ENCODE measurements at places on chromosomes 7 and 10.

- DNase-seq, result no peak
Measured at GRCh38 chr7:158760936-158761335, 56.3 kb upstream of the NCAPG2 start.

- DNase-seq, result no peak
Measured at GRCh38 chr7:38507384-38507783, 123.8 kb downstream of the AMPH start.

DNA sequence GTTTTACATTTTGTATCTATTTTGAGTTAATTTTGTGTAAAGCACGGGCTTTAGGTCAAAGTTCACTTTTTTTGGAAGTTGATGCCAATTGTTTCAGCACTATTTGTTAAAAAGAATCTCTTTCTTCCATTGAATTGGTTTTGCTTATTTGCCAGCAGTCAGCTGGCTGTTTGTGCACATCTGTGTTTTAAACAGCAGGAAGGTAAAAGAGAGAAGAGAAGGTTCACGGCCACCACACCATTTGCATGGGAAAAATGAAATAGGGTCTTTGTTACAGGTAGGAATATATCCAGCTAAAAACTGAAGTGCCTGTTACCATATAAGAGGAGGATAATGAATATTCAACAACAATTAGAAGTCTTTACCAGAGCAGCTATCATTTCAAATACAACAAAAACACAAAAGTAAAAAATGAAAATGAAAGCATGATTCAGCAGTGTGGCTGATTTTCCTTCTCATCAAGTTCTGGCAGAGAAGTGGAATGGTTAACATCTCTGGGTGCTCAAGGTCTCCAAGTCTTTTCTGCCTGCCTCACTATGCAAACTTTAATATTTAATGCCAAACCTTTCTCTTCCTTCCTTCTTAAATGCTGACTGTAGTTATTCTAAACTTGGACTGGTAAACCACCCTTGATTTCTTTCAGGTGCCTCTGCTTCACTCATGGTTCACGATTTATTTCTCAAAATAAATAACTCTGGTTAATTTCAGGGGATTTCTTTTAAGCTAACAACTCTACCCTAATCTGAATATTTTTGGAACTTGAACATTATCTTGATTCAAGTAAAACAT, 841.5 kb downstream of the GRM8 start:
- no peak for DNase-seq

DNA sequence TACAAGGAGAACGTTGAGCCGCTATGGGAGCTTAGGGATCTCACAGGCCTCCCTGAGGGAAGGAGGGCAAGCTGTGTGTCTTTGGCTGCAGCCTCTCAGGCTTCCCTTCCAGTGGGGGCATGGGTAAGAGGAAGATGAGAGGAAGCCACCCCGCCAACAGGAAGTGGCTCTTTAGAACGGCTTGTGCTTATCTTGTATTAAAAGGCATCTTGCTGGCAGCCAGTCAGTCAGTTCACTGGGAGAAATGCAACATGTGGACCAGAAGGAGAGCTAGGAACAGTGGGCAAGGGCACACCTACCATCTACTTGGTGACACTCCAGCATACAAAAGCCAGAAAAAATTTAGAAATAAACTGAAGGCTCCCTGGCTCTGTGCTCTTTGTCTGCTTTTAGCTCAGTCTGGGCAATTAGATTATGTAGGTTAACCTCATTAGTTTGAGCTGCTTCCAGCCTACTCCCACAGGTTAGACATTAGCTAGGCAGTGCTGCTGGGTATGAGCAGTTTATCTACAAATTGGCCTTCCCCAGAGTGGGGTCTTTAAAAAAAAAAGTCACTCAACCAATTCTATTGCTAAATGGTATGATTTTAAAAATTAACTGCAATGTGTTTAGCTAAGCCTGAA, 595.9 kb downstream of the KCNMA1 start:
- no peak for DNase-seq

GRCh38 chr7:28903730-28904577, 54.2 kb downstream of the TRIL start:
- no peak for DNase-seq

- no peak for DNase-seq
Measured at GRCh38 chr7:132784406-132784805, 208.1 kb upstream of the PLXNA4 start.

- no peak for DNase-seq
Measured at GRCh38 chr7:123802249-123802648, 42.7 kb upstream of the HYAL4 start.

GRCh38 chr7:22612776-22613175, 112.8 kb upstream of the STEAP1B start:
- DNase-seq, result no peak

DNA sequence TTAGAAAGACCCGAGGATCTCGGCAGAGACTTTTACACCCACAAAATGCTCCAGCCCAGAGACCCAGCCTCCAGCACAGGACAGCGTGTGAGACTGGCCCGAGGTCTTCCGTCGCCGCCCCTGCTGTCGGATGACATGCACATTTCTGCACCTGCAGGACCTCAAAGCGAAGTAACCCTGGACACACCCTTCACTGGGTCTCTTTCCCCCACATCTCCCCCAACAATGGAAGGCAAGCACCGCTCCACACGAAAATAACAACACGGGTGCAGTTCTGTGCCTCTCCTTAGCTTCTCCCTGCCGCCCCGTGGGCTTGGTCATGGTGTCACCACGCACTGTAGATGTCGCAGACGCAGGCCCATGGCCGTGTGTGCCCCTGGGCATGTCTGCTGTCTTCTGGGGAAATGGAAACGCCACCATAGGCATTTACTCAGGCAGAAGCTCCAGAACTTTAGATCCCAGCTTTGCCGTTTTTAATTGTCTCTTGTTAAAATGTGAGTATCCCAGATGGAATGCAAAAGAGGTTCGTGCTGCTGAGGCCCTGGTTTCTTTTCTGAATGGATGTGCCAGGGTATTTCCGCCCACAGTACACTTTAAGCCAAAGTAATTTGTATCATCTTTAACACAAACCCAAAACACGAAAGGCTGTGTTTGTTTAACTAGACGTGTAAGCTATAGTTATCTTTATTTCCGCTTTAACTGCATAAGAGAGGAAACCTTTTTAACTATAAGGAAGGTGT, 237.9 kb downstream of the MGMT start:
- DNase-seq, result no peak

All from activated CD8-positive, alpha-beta memory T cell treated with anti-CD3 and anti-CD28 coated beads for 48 hours (primary cell).